NK-92 treated with Interleukin-12 subunit alpha and Interleukin-12 subunit beta, amount 100 ng/mL, for 24 hours (cell line): ENCODE measurements at places on chromosomes 7 and 10.
A peak's percentile ranks its signal among the peaks of the same experiment; 100 is the strongest.

- no peak for DNase-seq
These were observed 316.5 kb upstream of the CACNA2D1 start for GRCh38 chr7:82760074-82760473.

- no peak for DNase-seq
These were observed 22.7 kb upstream of the MKRN1 start for GRCh38 chr7:140501966-140502365.

DNA sequence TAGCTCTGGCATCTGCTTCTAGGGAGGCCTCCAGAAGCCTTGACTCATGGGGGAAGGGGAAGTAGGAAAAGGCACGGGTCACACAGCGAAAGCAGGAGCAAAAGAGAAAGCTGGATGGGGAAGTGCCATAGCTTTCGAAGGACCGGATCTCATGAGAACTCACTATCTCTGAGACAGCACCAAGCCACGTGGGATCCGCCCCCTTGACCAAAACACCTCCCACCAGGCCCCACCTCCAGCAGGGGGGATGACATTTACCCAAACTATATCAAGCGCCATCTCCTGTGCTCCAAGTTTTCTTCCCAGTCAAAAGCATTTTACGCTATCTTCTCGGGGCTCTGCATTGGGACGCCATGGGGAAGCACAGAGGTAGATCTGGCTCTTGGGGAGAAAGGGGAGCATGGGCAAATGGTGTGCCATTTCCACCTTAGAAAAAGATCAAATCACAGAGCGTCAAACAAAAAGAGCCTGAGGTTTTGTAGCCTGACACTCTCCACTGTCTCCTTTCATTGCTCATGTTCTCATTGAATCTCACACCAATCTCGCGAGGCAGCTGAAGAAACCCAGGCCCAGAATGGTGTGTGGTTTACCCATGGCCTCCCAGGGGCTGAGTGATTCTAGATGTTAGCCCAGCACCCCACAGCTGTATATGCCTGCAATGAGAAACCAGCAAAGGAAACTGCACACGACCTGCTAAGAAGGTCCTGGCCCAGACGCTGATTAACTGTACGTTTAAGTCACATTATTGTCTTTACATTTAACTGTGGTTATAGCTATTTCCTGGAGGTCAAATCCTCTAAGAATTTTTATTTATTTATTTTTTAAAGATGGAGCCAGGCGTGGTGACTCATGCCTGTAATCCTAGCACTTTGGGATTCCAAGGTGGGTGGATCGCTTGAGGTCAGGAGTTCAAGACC lies 8.1 kb upstream of the OLAH start:
- DNase-seq, result no peak

- DNase-seq, result no peak
These were observed 26.6 kb upstream of the LMTK2 start for GRCh38 chr7:98079891-98080648.

GRCh38 chr7:37832194-37832593 lies 16.2 kb upstream of the NME8 start:
- DNase-seq, result no peak

GRCh38 chr7:24722386-24723177 lies 34.7 kb downstream of the GSDME start:
- no peak for DNase-seq

DNA sequence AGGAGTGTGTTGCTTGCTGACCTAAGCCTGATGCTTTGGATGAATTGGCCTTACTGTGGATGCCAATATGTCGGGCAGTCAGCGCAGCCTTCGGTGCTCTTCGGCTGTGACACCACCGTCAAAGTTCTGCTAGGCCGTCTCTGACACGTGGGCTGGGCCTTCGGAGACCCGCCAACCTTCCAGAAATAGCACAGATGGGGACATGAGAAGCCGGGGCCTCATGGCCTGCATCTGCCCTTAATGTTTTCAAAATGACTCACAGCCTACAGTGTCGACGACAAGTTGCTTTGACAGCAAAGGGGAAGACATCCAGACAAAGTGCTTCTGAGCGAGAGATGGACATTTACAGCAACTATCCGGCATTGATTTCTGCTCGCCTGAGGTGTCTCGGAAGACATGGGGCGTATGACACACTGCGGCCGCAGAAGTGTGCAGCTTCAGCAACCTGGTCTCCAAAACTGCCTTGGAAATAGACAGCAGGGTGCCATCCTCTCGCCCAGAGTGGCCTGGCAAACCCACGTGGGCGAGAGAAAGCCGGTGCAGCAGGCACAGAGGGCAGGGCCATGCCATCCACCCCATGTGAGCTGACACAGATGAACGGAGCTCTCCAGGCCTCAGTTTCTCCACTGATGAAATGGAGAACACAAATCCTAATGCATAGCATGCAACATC lies 94.0 kb upstream of the PPP2R2D start:
- no peak for DNase-seq

DNA sequence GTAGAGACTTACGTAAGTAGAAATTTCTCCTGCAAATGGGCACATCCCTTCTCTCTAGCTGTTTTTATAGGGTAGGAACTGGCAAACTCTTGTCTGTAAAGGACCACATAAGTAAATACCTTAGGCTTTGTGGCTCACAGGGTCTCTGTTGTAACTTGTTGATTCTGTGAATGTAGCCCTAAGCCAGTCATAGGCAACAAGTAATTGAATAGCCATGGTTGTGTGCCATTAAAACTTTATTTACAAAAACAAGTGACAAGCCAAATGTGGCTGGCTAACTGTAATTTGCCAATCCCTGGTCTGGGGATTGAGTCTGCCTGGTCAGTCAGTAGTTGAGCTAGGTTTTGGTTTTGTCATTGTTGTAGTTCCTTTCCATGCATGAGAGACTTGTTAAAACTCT lies 5.3 kb upstream of the KLF6 start:
- DNase-seq, result no peak

- no peak for DNase-seq
These were observed 3.4 kb downstream of the GNAT3 start for GRCh38 chr7:80508440-80508839.

DNA sequence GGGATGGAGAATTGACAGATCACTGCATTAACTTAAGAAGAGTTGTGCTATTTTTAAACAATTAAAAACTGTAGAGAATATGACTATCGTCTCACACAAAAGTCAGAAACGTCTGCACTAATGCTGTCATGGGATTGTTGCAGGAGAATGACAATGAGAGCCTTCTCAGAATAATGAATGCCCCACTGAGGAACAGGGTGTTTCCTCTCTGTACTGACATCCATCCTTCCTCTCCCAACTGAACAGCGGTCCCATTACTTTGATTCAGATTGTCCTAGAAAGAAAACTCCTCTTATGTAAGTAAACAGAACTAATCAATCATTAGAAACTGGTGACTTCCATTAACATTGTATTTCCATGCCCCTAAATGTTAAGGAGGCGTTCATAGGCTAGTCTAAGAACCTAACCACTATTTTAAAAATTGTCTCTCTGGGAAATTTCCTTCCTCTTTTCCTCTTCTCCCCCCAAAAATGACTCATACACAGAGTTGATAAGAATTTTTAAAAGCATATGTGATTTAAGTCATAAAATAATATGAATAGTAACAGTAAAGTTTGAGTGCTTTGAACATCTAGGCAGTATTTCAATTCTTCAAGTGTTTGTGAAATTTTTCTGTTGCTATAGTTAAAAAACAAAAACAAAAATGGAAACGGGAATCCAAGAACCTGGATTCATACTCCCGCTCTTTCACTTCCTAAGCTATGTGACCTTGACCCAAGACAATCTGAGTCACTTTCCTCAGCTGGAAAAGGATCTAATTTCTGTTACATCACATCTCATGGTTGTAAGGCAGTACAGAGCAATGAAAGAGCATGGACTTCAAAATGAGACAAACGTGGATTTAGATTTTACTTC lies 12.7 kb upstream of the MACC1 start:
- DNase-seq, result no peak

GRCh38 chr10:76012716-76013327 lies 581.4 kb downstream of the LRMDA start:
- no peak for DNase-seq

- no peak for DNase-seq
These were observed 1562.0 kb downstream of the REEP3 start for GRCh38 chr10:65083222-65083621.

GRCh38 chr7:18004372-18004771 lies 23.3 kb downstream of the PRPS1L1 start:
- no peak for DNase-seq

GRCh38 chr10:70699659-70700174 lies 27.4 kb downstream of the ADAMTS14 start:
- no peak for DNase-seq

DNA sequence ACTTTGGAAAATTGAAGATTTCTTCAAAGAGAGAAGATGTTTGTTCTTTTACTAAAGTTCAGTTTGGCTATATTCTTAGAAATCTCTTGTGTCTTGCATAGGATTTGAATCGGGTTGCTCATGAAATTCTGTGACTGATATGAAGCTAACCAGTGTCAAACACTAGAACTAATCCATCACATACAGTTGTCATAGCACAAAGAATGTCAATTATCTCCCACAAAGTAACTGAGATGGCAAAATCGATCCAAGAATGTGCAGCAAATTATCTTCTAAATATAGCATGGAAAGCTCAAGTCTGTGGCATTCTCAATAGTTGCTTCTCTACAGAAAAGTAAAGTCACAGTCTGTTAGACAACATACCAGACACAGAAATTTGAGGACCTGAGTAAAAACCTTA lies 768.1 kb upstream of the LRRN3 start:
- DNase-seq, result no peak

DNA sequence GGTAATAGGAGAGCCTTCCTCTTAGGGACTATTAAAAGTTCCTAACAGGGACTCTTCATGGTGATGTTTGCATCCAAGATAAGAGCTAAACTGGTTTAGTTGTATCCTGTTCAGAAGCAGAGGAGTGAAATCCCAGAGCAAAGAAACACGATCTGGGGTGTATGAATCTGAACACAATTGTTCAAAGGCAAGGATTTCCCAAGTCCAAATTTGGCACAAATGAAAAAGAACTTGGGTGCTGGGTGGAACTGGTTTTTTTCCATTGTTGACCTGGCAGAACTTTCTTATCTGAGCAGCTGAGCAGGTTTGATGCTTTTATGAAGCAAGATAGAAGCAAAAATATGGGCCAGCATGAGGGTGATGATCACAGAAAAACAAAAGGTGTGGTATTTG lies 6.0 kb downstream of the AGFG2 start:
- DNase-seq, result no peak

- DNase-seq, result no peak
These were observed 103.8 kb downstream of the TCF7L2 start for GRCh38 chr10:113053881-113054280.

DNA sequence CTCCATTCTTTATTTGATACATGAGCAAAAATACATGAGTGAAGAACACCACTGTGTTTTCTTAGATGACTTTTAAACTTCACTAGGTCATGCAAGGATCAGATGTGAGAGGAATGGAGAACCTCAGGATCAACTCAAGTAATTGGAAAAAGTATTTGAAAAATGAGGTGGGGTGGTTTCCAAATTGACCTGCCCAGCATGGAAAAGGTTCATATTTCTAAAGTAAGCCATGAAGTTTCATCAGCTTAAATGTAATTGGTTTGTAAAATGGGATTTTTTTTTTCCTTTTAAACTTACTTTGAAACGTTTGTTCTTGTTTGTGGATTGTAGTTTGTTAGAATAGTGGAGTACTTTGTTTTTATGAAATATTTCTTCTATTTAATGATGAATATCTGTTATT lies 134.8 kb downstream of the MLLT10 start:
- DNase-seq, result no peak

DNA sequence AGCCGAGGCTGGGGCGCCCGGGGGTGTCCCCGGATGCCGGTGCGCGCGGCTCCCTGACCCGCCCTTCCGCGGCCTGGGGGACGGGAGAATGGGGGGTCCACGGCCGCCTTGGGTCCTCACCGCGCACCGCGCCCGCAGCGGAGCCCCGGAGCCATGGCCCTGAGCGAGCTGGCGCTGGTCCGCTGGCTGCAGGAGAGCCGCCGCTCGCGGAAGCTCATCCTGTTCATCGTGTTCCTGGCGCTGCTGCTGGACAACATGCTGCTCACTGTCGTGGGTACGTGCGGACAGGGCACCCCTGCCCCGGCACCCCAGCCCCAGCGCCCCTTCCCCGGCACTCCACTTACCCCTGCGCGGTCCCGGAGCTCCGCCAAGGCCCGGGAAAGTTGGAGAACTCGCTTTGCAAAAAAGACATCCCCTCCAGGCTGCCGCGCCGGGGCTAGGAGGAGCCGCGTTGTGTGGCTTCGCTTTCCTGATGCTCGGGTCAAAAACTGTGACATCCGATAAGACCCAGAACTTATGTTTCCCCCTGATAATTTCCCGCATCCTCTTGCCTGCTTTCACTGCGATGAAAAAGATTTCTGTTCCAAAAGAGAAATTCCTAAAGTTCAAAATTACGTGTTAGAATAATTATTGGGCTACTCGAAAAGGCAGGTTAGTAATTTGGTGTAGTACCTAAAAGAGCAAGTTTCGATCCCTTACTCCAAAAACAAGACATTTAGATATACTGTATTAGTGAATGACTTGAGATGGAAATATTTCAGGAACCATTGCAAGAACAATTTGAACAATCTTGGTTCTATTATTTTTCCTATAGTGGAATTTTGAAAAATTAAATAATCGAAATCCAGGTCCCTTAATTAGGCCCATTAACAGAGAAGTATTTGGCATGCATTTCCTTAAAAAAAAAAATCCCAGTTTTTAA lies 888 bp downstream of the SLC18A2 start:
- DNase-seq, result no peak

GRCh38 chr10:130652964-130653578 lies 516.9 kb downstream of the GLRX3 start:
- DNase-seq, result no peak

- DNase-seq, result peak; percentile 15
These were observed 100.2 kb upstream of the PRSS58 start for GRCh38 chr7:142357953-142358520.

- no peak for DNase-seq
These were observed 65.3 kb downstream of the OR13A1 start for GRCh38 chr10:45249978-45250693.

GRCh38 chr10:100392686-100393003 lies 45.6 kb downstream of the SCD start:
- DNase-seq, result no peak

DNA sequence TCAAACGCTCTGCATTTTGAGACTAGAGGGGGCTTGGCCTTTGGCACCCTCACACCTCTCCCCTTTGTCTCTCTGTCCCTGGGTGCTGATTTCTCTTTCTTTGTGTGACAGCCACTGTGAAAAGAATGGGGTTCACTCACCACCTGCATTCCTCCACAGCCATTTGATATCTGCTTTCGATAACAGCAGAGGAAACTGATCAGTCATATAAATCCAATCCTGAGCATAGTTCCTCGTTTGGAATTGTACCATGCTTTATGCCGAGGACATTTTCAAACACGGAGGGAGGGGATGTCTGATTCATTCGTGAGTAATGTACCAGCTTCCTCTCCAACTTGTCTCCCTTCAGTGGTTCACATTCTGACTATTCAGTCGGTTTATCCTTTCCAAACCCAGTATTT lies 15.8 kb downstream of the MET start:
- no peak for DNase-seq
